Cortex of kidney (tissue), 1 donor: ENCODE measurements at places on chromosomes 7 and 10.

GRCh38 chr7:116772926-116773749 lies 89.2 kb upstream of the CAPZA2 start:
- DNase-seq: no peak

GRCh38 chr10:17005621-17006566 lies 123.7 kb downstream of the CUBN start:
- DNase-seq: no peak

GRCh38 chr10:121654021-121654545 lies 55.8 kb upstream of the FGFR2 start:
- no peak for DNase-seq

DNA sequence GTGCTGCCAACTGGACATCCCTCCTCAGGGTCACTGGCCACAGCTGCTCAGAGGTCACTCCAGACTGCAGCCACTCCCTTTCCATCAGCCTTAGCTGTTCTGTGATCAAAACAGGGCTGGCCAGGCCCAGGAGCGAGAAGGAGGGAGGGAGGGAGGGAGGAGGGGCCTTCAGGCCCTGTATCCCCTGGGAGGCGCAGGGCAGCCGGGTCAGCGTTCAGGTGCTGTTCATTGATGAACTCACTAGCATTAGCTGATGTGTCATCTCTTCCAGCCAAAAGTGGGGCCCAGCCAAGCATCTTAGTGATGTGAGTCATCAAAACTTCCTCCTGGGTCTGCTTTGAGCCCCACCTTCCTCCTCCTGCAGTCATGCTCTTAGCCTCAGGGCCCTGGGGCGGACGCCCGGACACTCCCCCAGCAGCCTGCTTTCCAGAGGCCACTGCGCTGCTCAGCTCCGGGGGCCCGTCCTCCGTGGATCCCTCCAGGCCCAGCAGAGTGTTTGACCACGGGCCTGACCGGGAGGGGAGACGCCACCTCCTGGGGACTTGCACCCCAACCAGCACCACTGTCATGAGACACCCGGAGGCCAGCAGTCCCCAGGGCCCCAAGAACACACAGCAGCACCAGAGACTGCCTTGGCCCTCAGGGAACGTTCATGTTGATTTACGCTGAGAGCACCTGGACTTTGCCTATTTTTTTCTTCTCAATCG lies 149.2 kb downstream of the PRKAG2 start:
- no peak for DNase-seq

DNA sequence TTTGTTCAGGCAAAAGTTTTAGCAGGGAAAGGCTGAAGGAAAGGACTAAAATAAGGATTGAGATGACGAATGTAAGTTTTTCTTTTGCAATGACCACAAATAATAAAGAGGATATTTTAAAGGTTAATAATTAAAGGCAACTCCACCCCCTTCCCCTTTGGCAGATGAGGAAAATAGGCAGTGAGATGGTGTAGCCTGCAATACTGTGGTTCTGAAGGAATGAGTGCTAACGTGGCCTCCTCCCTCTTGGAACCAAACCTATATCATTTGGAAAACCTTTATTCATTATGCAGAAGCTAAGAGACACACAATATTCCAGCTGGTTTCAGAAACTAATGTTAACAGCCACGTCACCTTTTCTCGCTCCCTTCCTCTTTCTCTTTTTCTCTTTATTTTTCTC lies 70.9 kb upstream of the COL1A2 start:
- DNase-seq: no peak

- DNase-seq: no peak
Observed at GRCh38 chr7:127665922-127666321, 13.9 kb downstream of the SND1 start.

DNA sequence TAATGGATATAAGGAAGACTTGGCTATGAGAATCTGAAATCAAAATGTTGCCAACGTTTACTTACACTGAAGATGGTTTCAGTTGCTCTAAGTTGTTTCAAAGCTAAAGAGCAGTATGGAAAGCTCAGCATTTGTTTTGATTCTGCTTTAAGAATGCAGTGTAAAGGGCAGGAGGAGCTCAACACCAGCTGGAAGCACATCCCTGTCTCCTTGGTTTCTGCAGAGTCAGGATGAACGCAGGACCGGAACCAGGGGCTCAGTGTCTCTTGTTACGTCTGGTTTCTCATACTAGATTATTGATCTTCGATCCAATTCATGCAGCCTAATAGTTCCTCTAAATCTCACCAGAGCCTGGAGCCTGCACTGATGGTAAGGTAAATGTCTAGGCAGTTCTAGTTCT lies 24.1 kb downstream of the ZRANB1 start:
- DNase-seq: no peak

DNA sequence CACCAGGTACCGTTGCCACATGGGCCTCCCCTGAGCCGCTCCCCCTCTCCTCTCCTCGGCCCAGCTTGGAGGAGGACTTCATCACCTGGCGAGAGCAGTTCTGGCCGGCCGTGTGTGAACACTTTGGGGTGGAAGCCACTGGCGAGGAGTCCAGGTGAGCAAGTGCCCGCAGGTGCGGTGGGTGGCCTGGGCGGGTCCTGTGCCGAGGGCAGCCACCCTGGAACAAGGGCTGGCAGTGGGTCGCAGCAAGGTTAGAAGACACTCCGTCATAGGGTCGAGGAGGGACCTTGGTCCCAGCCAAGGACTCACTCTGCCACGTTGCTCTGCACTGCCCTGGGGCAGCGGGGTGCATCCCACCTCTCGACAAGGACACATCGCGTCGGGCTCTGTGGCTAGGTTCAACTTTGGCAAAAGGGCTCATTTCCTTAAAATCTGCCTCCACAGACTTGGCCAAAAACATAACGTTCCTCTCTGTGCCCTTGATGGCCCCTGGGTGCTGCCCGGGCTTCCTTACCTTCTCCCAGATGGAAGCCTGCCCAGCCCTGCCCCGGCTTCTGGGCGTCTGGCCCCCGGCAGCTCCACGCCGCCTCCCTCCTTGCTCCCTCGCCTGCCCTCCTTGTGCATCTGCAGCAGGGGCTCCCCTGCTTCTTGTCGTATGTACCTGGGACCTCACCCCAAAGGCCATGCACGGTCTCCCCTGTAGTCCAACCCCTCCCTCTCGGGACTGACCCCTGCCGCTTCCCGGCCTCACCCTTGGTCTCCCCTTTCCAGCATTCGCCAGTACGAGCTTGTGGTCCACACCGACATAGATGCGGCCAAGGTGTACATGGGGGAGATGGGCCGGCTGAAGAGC lies 12.7 kb downstream of the TMEM120A start:
- no peak for DNase-seq

GRCh38 chr7:132825932-132826835 lies 249.9 kb upstream of the PLXNA4 start:
- DNase-seq: no peak

DNA sequence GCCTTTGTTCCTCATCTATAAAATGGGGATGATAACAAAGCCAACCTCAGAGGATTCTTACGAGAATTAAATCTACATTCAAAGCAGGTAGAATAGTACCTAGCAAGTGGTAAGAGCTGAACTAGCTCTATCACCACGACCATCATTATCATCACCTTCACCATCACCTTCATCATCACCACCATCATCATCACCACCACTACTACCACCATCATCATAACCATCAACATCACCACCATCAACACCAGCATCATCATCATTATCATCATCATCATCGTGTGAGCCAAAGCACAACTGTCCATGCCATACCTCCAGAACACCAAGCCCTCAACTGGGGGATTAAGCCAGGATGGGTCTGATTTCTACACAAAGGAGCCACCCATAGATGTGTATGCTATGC lies 206.8 kb downstream of the GRID1 start:
- no peak for DNase-seq

- no peak for DNase-seq
Observed at GRCh38 chr7:132200141-132200540, 376.1 kb downstream of the PLXNA4 start.

- no peak for DNase-seq
Observed at GRCh38 chr7:690478-691360, 35.8 kb upstream of the DNAAF5 start.

GRCh38 chr7:36683111-36683510 lies 41.2 kb downstream of the AOAH start:
- DNase-seq: no peak
